ENCODE measurements at places on chromosomes 1 and 21.
A peak's percentile ranks its signal among the peaks of the same experiment; 100 is the strongest.

DNA sequence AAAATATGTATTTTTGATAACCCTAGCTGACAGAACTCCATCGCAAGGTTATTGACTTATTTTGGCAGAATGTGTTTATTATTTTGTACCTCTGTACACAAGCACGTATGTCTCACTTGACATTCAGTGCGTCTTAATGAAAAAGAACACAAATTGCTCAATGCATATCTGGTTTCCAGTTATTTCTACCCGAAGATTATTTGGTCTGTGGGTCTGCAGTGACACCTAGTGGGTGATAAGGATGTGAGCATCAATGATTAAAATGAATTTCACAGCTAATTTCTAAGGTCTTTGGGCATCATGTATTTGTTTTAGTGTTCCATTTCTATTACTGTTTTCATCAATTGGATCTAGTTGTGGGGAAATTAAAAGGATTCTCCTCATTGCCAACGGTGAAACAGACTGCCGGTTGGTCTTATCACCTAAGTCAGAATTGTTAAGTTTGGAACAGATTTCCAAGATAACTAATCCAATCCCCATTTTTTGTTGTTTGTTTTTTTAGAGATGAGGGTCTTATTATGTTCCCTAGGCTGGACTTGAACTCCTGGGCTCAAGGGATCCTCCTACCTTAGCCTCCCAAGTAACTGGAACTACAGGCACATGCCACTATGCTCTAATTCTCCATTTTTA is 13.9 kb downstream of the DDX20 start:
- peak; percentile 21 for DNase-seq

- no peak for DNase-seq
Measured at GRCh38 chr1:89538361-89538760, 13.7 kb downstream of the LRRC8B start.

DNA sequence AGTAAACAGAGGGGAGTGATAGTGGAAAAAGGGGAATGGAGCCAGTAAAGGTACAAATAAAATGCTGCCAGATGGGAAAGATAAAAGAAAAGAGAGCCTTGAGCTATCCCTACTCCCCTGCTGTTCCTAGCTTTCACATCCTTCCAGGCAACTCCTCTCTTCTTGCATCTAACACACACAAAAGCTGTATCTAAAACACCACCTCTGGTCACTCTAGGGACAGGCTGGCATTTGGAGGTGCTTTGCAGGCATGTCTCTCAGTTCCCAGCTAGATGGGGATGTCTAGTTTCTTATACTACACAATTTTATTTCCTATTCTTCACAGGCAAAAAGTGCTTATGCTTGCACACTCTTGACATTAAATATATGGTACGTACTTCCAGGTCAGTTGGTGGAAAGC is 185.1 kb upstream of the ST6GALNAC5 start:
- DNase-seq: no peak

DNA sequence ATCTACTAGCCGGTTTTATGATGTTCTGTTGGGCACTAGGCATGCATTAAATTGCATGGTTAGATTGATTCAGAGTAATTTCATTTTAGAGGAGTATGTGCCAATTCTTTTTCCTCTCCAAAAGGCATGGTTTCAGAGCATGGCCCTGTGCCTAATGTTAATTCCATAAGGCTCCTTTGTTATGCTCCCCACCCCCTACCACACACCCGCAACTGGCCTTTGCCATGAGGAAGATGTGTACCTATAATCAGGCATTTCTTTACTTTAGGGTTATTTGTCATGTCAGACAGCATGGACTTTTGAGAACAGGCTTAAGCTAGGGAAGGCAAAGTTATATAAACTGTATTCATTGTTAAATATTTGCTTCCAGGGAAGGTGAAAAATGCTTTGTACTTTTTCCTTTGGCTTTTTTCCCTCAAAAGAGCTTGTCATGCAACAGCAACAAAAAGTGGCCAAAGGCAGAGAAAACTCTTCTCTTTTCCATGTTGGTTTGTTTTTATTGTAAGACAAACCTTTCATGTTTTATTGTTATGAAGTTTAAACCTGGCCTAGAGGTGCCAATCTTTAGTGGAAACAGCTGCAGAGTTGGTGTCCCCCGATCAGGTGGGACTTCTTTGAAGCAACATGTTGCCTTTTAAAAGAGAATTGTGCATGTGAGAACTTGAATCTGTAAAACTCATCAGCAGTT is 24.3 kb upstream of the NBL1 start:
- no peak for DNase-seq

GRCh38 chr21:42257091-42257765 is 38.3 kb downstream of the ABCG1 start:
- no peak for DNase-seq

DNA sequence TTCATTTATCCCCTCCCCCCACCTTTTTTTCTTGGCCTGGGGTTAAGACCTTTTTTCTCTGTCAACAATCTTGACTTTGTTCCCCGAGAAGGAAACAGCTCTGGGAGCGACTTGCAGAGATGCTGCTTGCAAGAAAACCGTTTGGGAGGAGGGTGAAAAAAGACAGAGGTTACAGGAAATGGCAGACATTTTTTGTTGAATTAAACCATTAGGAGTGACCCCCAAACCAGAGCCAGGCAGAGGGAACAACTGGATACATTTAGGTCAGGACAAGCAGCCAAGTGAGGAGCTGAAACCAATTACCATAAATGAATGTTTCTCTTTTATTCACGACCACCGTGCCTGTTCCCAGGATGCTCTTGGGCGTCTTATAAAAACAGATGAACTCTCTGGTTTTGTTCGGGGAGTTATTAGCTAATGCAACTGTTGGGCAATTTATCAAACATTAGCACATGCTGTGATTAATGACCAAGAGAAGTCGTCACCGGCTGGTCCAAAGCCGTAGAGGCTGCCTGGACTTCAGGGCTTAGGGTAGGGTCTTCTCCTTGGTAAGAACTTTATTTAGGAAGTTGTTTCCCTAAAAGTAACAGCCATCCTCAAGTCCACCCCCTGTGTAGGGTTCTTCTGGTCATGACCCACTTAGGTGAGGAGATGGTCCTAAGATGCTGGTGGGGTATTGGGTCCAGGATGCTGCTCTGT is 141.0 kb downstream of the FOXD2 start:
- DNase-seq: no peak

DNA sequence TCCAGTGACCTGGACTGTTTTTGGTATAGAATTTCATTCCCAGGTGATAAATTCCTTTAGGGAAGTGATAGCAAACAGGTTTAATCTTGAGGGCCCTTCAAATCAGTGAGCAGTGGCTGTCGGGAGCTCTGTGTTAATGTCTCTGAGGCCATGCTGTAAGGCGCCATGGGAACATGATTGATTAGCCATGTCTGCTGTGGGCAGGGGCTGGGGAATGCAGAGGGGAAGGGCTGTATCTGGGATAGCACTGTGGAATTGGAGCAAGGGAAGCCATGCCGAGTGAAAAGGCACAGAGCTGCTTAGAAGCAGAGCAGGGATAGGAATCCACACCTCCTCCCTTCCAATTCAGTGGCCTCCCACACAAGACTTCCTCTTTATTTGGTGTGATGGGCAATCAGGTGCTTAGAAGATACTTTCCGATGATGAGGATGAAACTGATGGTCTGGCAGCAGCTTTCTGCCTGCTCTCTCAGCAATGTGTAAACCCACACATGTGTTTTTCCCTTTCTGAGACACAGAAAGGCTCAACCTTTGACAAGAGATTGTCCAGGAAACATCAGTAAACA is 83.8 kb upstream of the SSX2IP start:
- DNase-seq: no peak

DNA sequence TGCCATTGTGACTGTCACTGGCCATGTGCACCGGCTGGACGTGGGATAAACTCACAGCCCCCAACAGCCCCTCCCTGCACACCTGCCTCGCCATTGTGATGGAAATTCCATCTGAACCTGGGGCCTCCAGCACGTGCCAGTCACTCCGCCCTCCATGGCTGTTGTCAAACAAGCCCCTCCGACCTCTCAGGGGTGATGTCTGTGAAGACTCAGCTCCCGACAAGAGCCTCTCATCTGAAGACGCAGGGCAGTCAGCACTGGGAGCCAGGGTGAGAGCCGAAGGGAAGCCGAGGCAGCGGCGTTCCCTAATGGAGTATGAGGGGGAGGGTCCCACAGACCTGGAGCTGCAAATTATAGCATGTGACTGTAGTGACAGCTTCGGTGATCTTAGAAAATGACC is 1.4 kb upstream of the KRTAP10-2 start:
- DNase-seq: no peak

- no peak for DNase-seq
Measured at GRCh38 chr1:61132176-61132638, 49.8 kb downstream of the NFIA start.

DNA sequence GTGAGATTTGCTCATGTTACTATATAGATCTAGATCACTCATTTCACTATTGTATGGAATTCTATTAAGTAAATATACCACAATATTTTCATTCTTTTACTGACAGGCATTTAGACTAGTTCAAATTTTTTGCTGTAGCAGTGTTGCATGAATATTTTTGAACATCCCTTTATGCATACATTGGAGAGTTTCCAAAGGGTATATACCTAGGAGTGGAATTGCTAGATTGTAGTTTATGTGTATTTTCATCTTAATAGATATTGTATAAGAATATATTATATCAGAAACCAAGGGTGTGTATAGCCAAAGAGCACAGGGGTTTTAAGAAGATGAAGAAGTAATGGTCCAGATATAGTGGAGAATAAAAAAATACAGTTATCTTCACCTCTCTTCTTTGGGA is 6.2 kb downstream of the SCMH1 start:
- no peak for DNase-seq

GRCh38 chr1:85089203-85089602 is 40.9 kb upstream of the MCOLN3 start:
- no peak for DNase-seq

DNA sequence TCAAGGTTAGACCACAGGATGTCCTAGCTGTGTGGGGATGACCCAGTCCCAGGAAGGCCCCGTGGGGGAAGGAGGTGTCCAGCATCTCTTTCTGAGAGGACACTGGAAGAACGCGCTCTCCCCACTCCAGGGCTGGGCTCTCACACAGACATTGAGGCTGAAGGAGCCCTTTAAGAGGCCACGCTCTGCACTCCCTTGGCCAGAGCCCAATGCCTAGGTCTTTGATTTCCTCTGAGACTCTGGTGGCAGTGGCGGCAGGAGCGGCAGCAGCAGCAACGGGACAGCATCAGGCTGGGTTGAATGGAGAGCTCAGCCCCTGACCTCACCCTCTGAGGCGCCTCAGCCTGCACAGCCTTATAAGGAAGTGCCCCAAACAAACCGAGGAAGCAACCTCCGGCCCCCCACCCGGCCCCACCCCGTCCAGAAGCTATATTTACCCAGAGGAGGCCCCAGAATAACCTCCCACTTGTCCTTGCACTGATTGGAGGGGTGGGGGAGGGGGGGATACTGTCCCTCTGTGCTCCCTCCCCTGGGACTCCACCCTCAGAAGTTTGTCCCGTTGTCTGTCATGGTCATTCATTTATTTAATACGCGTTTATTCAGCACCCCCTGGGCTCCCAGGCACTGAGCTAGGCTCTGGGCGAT is 12.3 kb downstream of the NES start:
- DNase-seq: no peak

- DNase-seq: no peak
Measured at GRCh38 chr1:114130846-114131525, 22.7 kb downstream of the SYT6 start.

GRCh38 chr21:15127437-15127836 is 62.6 kb upstream of the NRIP1 start:
- DNase-seq: no peak

DNA sequence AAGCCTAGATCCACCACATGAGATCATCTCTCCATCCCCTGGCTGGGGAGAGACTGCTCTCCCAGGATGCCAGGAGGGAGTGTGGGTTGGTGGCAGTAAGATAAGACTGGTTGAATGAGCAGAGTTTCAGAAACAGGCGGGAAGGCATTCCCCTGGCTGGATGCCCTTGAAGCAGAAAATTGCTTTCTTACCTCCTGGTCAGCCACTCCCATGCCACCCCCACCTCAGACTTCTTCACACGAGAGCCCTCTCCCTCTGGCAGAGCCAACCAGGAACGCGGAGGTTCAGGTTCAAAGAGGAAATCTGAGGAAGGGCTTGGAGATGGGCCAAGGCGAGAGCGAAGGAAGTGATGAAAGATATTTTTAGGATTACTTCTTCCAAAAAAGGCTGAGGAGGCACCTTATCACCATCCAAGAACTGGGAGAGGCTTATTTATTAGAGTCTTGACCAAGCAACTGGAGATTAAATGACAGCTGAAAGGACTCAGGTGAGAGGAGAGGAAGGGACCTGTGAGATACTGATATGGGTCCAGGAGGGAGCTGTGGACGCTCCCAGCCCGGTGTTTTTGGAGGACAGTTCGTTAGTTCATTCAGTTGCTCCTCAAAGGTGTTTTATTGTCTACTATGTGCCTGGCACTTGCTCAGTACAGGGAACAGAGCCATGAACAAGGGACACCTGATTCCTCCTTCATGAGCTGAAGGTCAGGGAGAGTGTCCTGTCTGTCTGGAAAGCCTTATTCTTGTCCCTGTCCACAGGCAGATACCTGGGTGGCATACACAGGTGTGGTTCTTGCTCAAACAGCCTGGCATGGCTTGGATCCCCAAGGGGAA is 18.9 kb upstream of the SLC26A9 start:
- DNase-seq: no peak

- DNase-seq: no peak
Measured at GRCh38 chr21:35048706-35049617, at the start of gene RUNX1. Gene RUNX1, minus strand, starts transcription at chr21:35049302.

DNA sequence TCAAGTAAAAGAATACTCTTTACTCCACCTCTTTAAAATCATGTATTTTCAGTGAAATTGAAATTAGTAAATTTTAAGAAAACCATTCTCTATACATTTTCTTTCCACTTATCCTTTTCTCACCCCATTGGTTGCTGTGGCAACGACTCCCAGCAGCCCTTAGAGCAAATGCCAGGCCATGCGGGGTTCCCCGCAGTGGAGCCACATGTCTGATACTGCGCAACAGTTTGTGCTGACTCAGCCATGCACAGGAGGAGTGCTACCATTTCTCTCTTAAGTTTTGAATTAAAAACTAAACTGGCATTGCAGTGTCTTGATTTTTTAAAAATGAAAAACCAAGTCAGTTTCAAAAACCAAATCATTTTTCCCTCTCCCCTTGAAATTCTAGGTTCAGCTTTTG is 214.1 kb upstream of the L1TD1 start:
- no peak for DNase-seq

DNA sequence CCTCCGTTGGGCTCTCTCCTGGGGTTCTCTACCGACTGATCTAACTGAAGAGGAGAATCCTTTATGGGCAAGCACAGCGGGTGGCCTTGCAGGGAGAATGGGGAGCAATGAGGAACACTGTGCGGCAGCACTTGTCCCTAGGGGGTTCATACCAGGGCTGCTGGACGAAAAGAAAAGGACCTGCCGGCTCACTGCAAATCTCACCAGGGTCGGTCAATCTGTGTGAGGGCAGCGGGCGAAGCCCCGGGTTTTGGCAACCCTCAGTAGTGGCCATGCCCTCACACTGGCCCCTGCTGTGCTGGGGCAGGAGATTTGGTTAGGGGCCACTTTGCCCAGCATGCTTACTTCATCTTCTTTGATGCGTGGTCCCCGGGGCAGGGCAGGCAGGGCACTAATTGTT is 5.9 kb downstream of the LHX9 start:
- no peak for DNase-seq

- no peak for DNase-seq
Measured at GRCh38 chr1:97791251-97791650, 129.6 kb downstream of the DPYD start.

Measured in stimulated activated CD4-positive, alpha-beta T cell treated with anti-CD3 and anti-CD28 coated beads, Interleukin-1b, Interleukin-23, amount 100 ng/mL, for 1 hour (primary cell).